GM23248 (cell line): ENCODE measurements at places on chromosomes 3 and 15.

- no peak for DNase-seq
Observed at GRCh38 chr3:53464424-53464823, 30.0 kb upstream of the CACNA1D start.

DNA sequence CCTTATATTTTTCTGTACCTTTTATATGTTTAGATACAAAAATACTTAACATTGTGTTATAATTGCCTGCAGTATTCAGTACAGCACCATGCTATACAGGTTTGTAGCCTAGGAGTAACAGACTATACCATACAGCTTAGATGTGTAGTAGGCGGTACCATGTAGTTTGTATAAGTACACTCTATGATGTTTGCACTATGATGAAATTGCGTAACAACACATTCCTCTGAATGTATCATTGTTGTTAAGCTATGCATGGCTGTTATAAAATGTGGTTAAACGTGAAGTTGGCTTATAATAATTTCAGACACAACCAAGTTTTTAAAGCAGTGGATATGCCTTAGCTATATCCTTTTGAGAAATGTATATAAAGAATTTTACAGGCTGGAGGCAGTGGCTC, 328.3 kb downstream of the PLCL2 start:
- DNase-seq: peak; percentile 15

DNA sequence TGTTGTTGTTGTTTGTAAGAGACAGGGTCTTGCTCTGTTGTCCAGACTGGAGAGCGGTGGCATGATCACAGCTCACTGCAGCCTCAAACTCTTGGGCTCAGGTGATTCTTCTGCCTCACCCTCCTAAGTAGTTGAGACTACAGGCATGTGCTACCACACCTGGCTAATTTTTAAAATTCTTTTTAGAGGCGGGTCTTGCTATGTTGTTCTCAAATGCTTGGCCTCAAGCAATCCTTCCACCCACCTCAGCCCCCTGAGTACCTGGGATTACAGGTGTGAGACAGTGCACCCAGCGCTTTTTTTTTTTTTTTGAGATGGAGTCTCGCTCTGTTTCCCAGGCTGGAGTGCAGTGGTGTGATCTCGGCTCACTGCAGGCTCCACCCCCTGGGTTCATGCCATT, 46.7 kb downstream of the TMOD3 start:
- DNase-seq: no peak

DNA sequence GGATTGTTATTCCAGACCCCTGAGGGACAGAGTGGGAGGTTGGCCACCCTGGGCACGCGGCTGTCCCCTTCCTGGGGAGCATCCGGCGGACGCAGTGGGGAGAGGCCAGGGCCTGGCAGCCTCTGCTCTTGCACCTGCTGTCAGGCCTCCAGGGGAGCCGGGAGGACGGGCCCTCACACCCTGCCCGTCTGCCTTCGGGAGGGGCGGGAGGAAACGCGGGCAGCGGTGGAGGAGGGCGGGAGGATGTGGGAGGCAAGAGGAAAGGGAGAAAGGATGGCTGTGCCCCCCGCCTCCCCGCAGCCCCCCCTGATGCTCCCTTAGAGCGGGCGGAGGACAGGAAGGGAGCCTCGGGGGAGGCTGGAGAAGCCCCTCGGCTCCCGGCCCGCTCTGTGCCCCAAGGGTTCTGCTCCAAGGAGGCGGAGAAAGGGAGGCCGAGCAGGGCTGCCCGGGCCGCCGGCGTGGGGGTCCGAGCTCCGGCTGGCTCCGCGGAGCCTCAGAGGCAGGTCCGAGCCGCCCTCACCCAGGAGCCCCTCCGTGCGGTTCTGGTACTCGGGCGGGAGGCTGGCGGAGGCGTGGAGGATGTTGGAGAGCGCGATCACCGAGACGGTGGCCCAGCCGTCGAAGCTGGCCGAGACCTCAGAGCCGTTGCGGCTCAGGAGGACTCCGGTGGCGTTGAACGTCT, 40.9 kb downstream of the MUC20 start:
- DNase-seq: no peak

- peak; percentile 47 for DNase-seq
Observed at GRCh38 chr3:107184375-107184774, 192.9 kb upstream of the CCDC54 start.

DNA sequence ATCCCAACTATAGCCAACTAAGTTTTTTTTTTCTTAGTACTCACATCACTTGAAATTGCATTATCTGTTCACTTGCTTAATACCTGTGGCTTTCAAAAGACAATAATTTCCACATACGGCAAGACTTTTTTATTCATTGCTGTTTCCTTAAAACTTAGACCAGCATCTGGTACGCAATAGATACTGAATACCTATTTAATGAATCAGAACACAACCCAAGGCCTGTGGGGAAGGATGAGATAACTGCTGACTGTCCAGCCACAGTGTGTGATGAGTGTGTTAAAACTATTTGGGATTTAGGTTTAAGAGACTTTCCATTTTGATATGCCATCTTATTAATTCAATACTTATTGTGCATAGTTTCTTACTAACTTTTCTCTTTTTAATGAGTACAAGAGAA, 988.7 kb downstream of the NTRK3 start:
- peak; percentile 23 for DNase-seq

GRCh38 chr3:70507486-70507885, 195.0 kb upstream of the MDFIC2 start:
- no peak for DNase-seq

DNA sequence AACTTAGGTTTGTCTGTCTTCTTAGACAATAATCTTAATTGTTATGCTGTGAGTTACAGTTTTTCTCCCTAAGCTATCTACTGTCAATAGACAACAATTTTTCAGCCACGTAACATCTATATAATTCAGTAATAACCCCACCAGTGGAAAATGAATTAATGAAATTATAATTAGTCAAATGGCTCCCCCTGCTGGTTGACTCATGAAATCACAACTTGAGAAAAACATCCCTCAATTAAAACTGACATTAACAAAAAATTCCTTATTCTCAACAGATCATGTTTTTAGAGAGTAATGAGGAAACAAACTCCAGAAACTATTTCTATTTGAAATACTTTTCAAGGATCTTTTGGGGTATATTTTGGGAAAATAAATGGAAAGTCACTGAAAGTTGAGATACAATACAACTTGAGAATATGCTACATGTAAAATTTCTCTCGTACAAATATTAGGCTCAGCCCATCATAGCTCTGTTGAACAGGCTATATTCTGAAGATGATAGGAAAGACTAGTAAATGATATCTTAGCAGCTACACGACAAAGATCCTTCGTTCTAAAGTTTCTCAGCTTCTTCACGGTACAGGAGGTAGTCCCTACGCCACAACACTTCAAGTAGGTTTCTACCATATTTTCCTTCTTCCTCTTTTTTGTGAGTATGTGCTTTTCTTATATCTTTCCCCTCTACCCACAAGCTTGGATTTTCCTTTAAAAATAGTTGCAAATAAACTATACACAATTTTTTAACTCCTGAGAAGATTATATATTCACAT, 20.7 kb downstream of the PPP1R2 start:
- DNase-seq: peak; percentile 67

GRCh38 chr3:111727843-111728565, 131.1 kb upstream of the PHLDB2 start:
- no peak for DNase-seq

DNA sequence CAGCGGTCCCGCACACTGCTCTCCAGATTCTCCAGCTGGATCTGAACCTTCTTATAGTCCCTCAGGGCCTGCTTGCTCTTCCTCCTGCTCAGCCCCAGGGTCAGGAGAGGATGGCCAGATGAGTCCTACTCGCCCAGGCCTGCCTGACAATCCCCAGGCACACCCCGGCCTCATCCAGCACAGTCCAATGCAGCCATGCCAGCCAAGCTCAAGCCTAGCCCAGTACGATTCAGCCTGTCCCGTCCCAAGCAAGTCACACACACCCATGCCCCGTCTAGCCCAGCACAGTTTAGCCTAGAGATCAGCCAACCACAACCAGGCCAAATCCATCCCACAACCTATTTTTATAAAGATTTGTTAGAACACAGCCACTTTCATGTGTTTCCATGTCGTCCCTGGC, 16.8 kb downstream of the PLXNB1 start:
- DNase-seq: no peak

GRCh38 chr15:98394546-98394945, 253.8 kb upstream of the IGF1R start:
- no peak for DNase-seq

- no peak for DNase-seq
Observed at GRCh38 chr15:31590609-31591008, 264.0 kb downstream of the KLF13 start.

DNA sequence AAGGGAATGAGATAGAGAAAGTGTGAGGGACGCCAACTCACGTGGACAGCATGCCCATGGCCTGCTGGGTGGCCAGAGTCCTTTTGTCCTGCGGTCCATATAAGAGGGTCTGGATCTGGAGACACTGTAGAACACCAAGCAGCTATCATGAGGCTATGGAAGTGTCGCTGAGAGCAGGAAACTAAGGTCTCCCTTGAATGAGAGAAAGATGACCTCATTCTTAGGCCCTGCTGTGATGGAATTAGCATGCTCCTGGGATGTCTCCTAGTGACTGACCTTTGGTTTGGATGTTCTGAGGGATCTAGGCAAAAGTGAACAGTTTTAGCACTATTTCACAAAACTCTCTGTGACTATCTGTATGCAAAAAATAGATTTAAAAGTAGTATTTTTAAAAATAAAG, 34.4 kb downstream of the SYNM start:
- DNase-seq: no peak

DNA sequence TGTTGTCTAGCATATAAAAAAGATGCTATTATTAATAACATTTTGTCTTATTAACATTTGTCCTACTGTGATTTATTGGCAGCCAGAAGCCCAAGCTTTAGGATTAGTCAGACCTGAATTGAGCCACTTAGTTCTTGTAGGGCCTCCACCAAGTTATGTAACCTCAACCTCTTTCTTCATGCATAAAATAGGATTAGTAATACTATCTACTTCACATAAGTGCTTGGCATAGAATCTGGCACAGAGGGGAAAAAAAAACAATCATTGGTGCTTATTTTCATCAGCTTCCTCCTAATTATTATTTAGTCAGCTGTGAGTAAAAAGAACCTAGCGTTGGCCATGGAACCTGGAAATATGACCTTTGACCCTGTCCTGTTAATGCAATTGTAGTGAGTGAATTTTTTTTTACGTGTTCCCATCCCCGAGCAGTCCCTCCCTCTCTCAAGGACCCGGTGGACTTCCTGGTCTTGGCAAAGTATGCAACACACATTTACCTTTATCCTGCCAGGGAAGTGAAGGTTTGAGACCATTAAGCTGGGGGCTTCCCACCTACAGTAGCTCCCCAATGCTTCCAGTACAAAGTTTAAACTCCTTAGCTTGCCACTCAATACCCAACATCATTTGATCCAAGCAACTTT, 136.8 kb downstream of the FHIT start:
- DNase-seq: no peak

- DNase-seq: peak; percentile 73
Observed at GRCh38 chr3:146589899-146590508, 15.1 kb downstream of the PLSCR5 start.

DNA sequence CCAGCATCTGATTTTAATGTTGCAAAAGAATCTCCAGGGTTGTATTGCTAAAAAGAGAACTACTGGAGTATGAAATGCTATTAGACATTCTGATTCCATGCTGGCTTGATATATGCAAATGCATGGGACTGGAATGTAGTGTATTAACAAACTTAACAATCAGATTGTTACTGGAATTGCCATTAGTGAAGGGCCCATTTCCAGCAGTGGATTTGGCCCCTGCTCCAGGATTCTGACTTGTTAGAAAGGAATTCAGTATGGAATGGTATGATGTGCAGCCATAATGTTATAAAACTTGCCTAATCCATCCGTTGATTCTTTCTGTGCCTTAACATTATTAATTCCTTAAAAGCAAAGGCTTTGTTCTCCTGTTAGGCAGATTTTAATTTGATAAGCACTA, 7.9 kb downstream of the ARRDC4 start:
- DNase-seq: peak; percentile 84

- peak; percentile 96 for DNase-seq
Observed at GRCh38 chr3:53238051-53238850, 17.6 kb downstream of the TKT start.

DNA sequence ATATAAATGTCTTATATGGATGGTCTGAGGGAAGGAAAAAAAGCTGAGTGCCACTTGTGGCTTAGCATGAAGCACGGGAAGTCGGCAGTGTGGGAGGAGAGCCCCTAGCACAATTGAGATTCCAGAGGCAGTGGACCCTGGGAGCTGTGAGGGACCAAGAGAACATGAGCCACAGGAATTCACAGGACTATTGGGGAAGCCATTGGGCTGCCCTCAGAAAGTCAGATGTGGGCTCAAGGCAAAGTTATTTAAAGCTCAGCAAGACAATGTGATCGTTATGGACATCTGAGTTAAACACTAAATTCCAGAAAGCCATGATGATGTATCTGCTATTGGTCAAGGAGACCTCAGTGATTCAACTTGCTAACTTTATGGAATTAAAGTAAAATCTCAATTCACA, 380.8 kb upstream of the IL12A start:
- DNase-seq: no peak

- no peak for DNase-seq
Observed at GRCh38 chr3:38561746-38562466, 65.8 kb downstream of the EXOG start.

DNA sequence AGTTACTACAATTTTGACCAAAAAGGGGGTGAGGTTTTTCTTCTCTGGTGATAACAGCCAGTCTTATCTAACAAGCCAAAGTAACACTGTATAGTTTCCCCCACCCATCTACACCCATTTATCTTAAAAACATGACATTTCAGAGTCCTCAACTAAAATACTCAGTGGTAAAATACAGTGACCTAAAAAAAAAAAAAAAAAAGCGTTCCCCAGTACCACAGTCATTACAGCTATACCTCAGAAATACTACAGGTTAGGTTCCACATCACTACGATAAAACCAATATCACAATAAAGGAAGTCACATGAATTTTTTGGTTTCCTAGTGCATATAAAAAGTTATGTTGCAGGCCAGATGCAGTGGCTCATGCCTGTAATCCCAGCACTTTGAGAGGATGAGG, 13.8 kb downstream of the DENND4A start:
- no peak for DNase-seq
